Bronchial smooth muscle cell (primary cell): ENCODE measurements at places on chromosomes 11 and 22. TPM values are rescaled to one million over a fixed set of nuclear protein-coding genes. Genes with fewer than 3 reads are reported as not detected.

MUC5AC gene
- under 0.01 TPM in 1 of 2 replicates, not detected in the other for total RNA-seq

GGTLC3 gene
- total RNA-seq = not detected in 2 replicates

MRGPRF gene
- total RNA-seq = 28.7 and 33.5 TPM in 2 replicates

NRGN gene
- total RNA-seq = 0.32 TPM in 1 of 2 replicates, not detected in the other

NOX4 gene
- 0.26 and 0.47 TPM in 2 replicates for total RNA-seq

IGLL1 gene
- not detected in 2 replicates for total RNA-seq

GPHA2 gene
- not detected in 2 replicates for total RNA-seq

AIFM3 gene
- 1.1 and 1.4 TPM in 2 replicates for total RNA-seq

NTM gene
- 3.1 and 8.2 TPM in 2 replicates for total RNA-seq

OSBPL5 gene
- total RNA-seq = 42.9 and 47.0 TPM in 2 replicates

KCNK4 gene
- 0.09 TPM in 1 of 2 replicates, not detected in the other for total RNA-seq

OR52E1 gene
- total RNA-seq = 0.16 TPM in 1 of 2 replicates, not detected in the other

EMID1 gene
- total RNA-seq = 0.09 TPM in 1 of 2 replicates, not detected in the other

TSKU gene
- 9.3 TPM in 2 replicates for total RNA-seq

PHETA2 gene
- 10.4 and 20.0 TPM in 2 replicates for total RNA-seq

MS4A3 gene
- not detected in 2 replicates for total RNA-seq

SSRP1 gene
- total RNA-seq = 44.9 and 59.9 TPM in 2 replicates

NECTIN1 gene
- total RNA-seq = 1.6 and 2.8 TPM in 2 replicates

GNAZ gene
- total RNA-seq = 0.26 and 0.32 TPM in 2 replicates

NXPE1 gene
- total RNA-seq = not detected in 2 replicates

OR8G1 gene
- not detected in 2 replicates for total RNA-seq

CDCA5 gene
- total RNA-seq = 0.34 and 1.6 TPM in 2 replicates

GNG3 gene
- total RNA-seq = not detected in 2 replicates

PGA5 gene
- total RNA-seq = 0.32 and 2.1 TPM in 2 replicates

LRRC74B gene
- total RNA-seq = under 0.01 TPM in 2 replicates

MFRP gene
- total RNA-seq = not detected in 2 replicates

GSTT2B gene
- 1.4 and 3.2 TPM in 2 replicates for total RNA-seq

C11orf86 gene
- total RNA-seq = not detected in 2 replicates

RBM4 gene
- 118 and 174 TPM in 2 replicates for total RNA-seq

PDE2A gene
- total RNA-seq = 0.34 TPM in 1 of 2 replicates, not detected in the other

GRAMD1B gene
- total RNA-seq = 0.34 and 1.3 TPM in 2 replicates

CAVIN3 gene
- 133 and 181 TPM in 2 replicates for total RNA-seq

HEPHL1 gene
- not detected in 2 replicates for total RNA-seq

POLD3 gene
- 5.9 and 7.4 TPM in 2 replicates for total RNA-seq

NF2 gene
- 45.0 and 57.5 TPM in 2 replicates for total RNA-seq

TRIM68 gene
- 7.9 and 10.5 TPM in 2 replicates for total RNA-seq

KIRREL3 gene
- 0.60 and 2.7 TPM in 2 replicates for total RNA-seq

AGBL2 gene
- 1.1 and 3.7 TPM in 2 replicates for total RNA-seq

KLHL35 gene
- 0.43 and 2.5 TPM in 2 replicates for total RNA-seq

CRYBB2 gene
- total RNA-seq = not detected in 2 replicates

PDGFB gene
- total RNA-seq = 0.16 and 0.43 TPM in 2 replicates

CASP5 gene
- under 0.01 TPM in 1 of 2 replicates, not detected in the other for total RNA-seq

FADS3 gene
- total RNA-seq = 39.6 and 57.1 TPM in 2 replicates

MPZL2 gene
- total RNA-seq = under 0.01 and 0.17 TPM in 2 replicates

SCO2 gene
- 2.6 and 2.8 TPM in 2 replicates for total RNA-seq

PHF5A gene
- 61.5 and 86.0 TPM in 2 replicates for total RNA-seq

OR52N4 gene
- total RNA-seq = 0.17 TPM in 1 of 2 replicates, not detected in the other

BDNF gene
- 4.6 and 10.9 TPM in 2 replicates for total RNA-seq

MUC15 gene
- total RNA-seq = not detected in 2 replicates

TOMT gene
- not detected in 2 replicates for total RNA-seq

DEFB108B gene
- total RNA-seq = not detected in 2 replicates

FREY1 gene
- 1.2 and 2.2 TPM in 2 replicates for total RNA-seq

RNF121 gene
- total RNA-seq = 33.4 and 44.8 TPM in 2 replicates

OVOL1 gene
- total RNA-seq = not detected in 2 replicates

AMOTL1 gene
- 22.4 and 29.7 TPM in 2 replicates for total RNA-seq

BATF2 gene
- total RNA-seq = 0.26 and 0.63 TPM in 2 replicates
